ENCODE measurements at places on chromosomes 16 and 17.

DNA sequence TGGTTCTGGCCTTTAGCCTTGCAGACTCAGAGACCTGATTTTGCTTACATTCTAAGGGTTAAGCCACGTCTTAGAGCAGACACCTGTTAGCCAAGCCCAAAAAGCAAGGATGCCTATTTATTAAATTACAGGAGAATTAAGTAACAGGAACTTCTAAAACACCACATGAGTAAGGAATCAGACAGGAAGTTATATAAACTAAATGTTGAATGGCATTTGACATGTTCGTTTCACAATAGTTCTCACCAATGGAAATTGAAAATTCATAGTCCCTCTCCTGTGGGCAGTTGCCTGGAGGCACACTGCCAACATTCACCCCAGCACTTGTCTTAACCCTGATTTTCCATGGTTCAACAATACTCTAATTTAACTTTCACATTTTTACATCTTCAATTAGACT, 9.0 kb downstream of the KRTAP9-7 start:
- no peak for DNase-seq

GRCh38 chr16:85353013-85353412, 240.7 kb upstream of the CIBAR2 start:
- no peak for DNase-seq

- no peak for DNase-seq
These were observed 11.3 kb upstream of the GSE1 start for GRCh38 chr16:85601730-85602401.

- no peak for DNase-seq
These were observed 28.4 kb upstream of the SLC12A3 start for GRCh38 chr16:56836410-56837230.

Measured in DND-41 (cell line).